ENCODE measurements at places on chromosomes 7 and 10. TPM values are rescaled to one million over a fixed set of nuclear protein-coding genes. Genes with fewer than 3 reads are reported as not detected.

GRCh38 chr7:70063927-70064326, 465.7 kb downstream of the AUTS2 start:
- no peak overlapping the region for H3K4me3 ChIP-seq
- DNase-seq, result no peak
- H3K4me1 ChIP-seq, result no peaks in the 10 kb centered on the region
- no peak overlapping the region for H3K27ac ChIP-seq
- no peaks in the 10 kb centered on the region for H3K36me3 ChIP-seq
- H3K27me3 ChIP-seq, result no peaks in the 10 kb centered on the region

GRCh38 chr7:106452031-106452851, 167.5 kb upstream of the NAMPT start:
- no peak overlapping the region for H3K4me3 ChIP-seq
- no peaks in the 10 kb centered on the region for H3K4me1 ChIP-seq
- H3K27ac ChIP-seq, result no peak overlapping the region

DNA sequence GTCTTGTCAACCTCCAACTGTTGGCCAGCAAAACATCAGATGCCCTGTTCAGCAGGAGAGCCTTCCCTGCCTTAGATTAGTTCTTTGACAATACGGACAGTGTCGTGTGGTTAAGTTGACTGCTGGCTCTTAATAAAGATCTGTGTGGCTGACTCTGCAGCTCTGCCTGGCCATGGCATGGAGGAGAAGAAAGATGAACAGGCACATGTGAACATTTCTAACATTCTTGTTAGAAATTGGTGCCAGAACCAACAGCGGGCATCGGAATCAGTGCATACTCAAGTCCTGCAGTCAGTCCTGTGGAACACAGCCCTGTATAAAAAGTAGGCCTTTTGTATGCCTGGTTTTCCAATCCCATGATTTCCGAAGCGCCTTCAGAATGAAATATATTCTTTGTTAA, 455.6 kb downstream of the POM121L12 start:
- H3K27ac ChIP-seq, result no peak overlapping the region

DNA sequence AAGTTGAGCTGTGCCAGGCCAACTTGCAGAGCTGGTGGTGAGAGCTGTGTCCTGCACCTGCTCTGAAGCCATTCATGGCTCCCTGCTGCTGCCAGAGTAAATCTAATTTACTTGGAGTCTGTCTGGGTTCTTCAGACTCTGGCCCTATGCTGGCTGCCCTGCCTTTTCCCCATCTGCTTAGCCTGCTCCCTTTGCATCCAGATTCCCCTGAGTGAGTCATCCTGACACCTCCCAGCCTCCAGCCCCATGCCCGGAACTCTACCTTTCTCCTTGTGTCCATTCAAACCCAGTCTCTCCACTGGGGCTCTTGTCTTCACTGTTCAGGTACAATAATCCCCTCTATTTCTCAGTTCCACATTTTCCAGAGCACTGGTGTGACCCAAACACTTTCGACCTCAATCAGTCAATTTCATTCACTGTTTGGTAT, 434.4 kb upstream of the ZMIZ1 start:
- H3K27ac ChIP-seq, result no peak overlapping the region
- H3K4me1 ChIP-seq, result 0 out of 2 replicates have a peak, but pooled peaks cover 9% of the 10 kb centered on the region
- H3K4me3 ChIP-seq, result no peak overlapping the region

DNA sequence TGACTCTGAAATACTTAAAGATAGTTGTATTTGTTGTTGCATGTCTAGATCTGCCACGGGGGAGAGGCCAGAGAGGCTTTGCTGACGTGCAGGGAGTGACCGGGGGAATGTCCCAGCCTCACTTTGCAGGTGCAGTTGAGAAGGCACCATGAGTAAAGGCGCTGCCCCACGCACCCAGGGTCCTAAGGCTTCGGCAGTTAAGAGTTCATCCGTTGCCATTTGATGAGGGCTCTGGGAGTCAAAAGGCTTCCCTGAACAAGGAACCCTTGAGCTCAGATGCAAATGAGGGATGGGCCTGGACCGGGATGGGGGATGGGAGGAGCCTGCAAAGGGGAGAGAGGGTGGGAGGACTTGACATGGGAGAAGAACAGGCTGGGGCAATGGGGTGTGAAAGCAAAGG, 20.4 kb downstream of the PPP2R2D start:
- H3K4me1 ChIP-seq, result no peaks in the 10 kb centered on the region
- H3K4me3 ChIP-seq, result no peak overlapping the region
- no peak for DNase-seq
- no peaks in the 10 kb centered on the region for H3K27me3 ChIP-seq
- no peaks in the 10 kb centered on the region for H3K36me3 ChIP-seq

The SYT15 gene
- total RNA-seq, result 1.2 TPM

GRCh38 chr7:50376056-50376820, 71.7 kb downstream of the IKZF1 start:
- H3K4me1 ChIP-seq, result no peaks in the 10 kb centered on the region
- DNase-seq, result no peak
- peaks cover 11% of the 10 kb centered on the region for H3K27me3 ChIP-seq
- H3K4me3 ChIP-seq, result no peak overlapping the region
- H3K27ac ChIP-seq, result no peak overlapping the region

The MTURN gene
- 23.6 TPM for total RNA-seq

DNA sequence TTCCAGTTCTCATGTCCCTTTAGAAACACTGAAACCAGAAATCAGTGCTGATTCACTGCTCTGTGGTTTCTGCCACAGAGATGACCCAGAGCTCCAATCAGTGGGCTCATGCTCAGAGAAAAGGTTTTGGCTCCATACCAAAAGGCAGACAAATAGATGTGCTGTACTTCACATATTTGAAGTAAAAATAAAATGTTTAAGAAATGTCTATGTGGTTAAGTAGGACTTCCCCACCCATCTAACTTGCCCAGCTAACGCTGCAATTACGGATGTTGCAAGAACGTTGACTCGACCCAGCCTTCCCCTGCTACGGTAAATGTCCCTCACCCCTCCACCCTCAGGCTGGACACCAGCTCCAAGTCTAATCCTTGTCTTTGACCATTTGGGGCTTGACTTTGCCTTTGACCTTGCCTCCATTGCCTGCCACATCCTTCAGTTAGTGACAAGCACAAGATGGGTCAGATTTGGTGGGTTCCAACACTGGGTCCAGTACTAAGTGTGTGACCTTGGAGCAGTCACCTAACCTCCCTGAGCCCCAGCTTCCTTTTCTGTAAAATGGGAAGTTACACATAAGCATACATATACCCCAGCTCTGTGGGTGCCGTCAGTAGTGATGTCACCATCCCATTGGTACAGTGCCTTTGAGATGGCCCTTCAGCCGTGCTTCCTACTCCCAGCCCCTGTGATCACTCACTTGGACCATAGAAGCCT, 95.8 kb downstream of the CHST15 start:
- DNase-seq, result peak; percentile 98
- H3K4me3 ChIP-seq, result no peak overlapping the region
- H3K27me3 ChIP-seq, result no peaks in the 10 kb centered on the region
- no peaks in the 10 kb centered on the region for H3K36me3 ChIP-seq

DNA sequence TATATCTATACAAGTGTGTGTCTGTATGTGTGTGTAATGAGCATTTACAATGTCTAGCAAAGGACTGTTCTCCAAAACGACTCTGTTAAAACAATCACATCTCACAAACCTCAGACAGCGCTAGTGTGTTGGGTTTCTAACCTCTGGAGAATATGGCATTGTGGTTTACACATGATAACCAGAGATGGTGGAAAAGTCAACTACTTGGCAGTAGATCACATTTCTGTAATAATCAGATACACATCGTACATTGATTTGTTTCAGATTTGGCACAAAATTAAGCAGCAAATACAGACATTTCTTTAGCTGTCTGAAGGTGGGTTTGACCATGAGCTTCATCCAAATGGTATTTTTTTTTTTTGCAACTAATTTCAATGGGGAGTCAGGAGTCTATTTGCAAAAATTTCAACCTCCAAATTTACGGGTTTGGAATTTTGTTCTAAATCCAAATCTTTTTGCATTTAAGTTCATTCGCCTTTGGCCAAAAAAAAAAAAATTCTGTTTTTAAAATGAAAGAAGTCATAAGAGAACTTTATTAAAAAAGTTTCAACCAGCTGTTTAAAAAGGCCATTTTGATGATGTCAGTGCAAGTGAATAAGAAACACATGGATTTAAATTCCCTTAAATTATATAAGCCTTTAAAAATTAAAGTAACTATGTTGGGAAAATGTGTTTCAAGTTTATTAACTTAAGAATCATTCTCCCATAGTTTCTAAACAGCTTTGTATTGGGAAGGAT, 127.8 kb downstream of the TMEM26 start:
- H3K4me3 ChIP-seq, result no peak overlapping the region
- DNase-seq, result no peak
- H3K27me3 ChIP-seq, result no peaks in the 10 kb centered on the region
- H3K36me3 ChIP-seq, result no peaks in the 10 kb centered on the region

The CCL26 gene
- not detected for total RNA-seq
